NCI-H1092 (cell line): ENCODE measurements at places on chromosomes 1 and 21.

- DNase-seq, result no peak
Measured at GRCh38 chr1:76939050-76939816, 72.0 kb downstream of the ST6GALNAC5 start.

GRCh38 chr1:156167536-156167935 lies 14.2 kb downstream of the SEMA4A start:
- DNase-seq, result no peak

DNA sequence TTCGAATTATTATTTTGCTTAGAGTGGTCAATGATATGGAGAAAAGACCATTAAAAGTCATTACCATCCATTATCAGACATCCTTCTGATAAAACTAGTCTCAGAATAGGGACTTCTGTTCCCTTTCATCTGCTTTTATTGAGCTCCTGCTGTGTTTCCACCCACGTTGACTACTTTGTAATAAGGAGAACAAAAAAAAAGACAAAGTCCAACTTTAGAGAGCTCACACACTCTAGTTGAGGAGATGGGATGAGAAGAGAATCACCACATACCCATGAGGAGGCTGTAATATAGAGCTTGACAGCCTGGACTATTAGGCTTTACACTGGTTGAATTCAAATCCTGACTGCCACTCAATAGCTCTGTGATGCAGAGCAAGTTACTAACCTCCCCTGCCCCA lies 27.8 kb upstream of the ALDH9A1 start:
- no peak for DNase-seq

GRCh38 chr1:26046246-26047095 lies 553 bp upstream of the SLC30A2 start:
- no peak for DNase-seq

GRCh38 chr1:208542309-208542708 lies 298.1 kb upstream of the PLXNA2 start:
- no peak for DNase-seq

- DNase-seq, result no peak
Measured at GRCh38 chr1:155160128-155160527, 13.0 kb downstream of the KRTCAP2 start.

GRCh38 chr1:233575450-233575849 lies 38.5 kb upstream of the KCNK1 start:
- no peak for DNase-seq

DNA sequence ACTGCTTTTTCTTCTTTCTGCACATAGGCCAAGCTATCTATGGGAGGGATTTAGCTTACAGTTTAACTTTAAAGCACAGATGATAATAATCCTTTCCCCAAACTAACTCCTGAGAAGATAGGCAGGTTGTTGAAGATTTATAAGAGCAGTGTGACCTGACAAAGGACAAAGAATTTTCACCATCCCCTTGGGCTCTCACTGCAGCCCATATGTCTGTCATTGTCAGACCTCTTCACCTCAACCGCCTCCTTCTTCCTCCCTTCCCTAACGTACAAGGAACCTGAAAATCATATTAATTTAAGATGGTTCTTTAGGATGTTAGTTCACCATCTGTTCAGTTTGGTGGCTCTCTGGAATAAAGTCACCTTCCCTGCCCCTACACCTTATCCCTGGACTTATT lies 5.0 kb downstream of the RNU1-2 start:
- no peak for DNase-seq

DNA sequence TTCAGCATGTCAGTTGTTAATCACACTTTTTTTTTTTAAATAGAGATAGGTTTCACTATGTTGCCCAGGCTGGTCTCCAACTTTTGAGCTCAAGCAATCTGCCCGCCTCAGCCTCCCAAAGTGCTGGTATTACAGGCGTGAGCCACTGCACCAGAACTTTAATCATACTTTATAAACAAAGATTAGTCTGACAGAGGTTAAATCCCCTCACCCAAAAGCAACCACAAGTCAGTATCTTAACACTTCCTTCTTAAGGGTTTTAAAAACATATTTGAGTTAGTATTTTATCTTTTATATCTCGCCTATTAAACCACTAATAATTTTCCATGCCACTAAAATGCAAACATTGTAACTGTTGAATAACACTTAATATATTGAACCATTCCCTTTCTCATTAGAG lies 70.2 kb downstream of the COP1 start:
- DNase-seq, result no peak

GRCh38 chr1:90925928-90926869 lies 95.6 kb downstream of the ZNF644 start:
- no peak for DNase-seq

GRCh38 chr1:41509270-41509671 lies 24.8 kb upstream of the EDN2 start:
- DNase-seq, result no peak

DNA sequence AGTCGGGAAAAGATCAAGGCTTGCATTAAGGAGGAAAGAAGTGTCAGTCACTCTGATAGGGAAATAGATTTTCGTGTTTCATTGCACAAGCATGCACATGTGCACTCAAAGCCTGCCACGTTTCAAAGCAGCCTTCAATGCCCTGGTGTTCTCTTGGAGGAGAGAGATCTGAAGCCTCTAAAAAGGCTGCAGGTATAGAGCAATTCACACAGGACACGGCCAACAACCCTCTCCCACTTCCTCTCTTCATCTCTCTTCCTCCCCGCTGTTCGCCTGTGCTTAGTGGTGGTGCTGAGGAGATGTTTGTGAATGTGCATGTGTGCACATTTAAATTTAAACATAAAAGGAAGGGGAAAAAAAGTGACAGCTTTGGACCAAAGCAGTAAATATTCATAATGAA lies 117.7 kb downstream of the NUF2 start:
- no peak for DNase-seq

DNA sequence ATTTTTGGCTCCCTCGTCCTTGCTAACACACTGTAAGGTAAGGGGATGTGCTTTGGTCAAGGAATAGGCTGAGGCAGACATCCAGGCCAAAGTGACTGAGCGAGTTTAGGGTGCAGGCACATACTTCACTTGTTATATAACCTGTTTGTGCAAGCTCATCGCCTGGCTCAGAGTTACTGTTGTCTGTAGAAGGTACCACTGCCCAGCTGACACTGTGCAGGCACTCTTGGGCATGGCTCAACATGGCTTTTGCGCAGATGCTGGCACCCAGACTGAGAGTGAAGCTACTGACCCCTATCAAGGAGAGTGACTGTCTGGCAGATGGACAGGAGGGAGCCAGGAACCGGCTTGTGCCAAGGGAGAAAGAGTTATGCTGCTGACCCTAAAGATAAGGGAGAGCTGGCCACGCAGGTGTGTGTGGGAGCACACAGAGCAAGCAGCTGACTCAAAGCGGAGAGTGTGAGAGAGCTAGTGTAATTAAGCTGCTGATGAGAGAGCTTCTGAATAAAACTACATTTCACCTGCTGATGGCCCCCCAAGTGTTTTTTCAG lies 307.3 kb upstream of the USP24 start:
- no peak for DNase-seq

- DNase-seq, result no peak
Measured at GRCh38 chr1:67590329-67590728, 94.7 kb upstream of the GADD45A start.

DNA sequence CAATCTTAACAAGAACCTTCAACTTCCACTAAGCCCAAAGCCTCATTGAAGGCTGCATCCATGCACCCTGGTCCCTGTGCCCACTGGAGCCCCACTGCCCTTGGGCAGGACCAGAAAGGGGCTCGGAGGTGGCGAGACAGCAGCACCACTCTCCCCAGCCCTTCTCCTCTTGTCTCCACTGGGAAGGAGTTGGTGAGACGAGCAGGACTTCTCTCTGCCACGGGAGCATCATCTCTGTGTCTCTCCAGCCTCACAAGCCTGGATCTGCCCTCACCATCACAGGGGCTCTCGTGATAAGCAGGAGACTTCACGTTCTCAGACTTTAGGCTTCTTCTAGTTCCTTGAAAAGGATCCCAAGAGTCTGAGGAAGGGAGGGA lies 7.2 kb upstream of the ETV3L start:
- DNase-seq, result no peak

DNA sequence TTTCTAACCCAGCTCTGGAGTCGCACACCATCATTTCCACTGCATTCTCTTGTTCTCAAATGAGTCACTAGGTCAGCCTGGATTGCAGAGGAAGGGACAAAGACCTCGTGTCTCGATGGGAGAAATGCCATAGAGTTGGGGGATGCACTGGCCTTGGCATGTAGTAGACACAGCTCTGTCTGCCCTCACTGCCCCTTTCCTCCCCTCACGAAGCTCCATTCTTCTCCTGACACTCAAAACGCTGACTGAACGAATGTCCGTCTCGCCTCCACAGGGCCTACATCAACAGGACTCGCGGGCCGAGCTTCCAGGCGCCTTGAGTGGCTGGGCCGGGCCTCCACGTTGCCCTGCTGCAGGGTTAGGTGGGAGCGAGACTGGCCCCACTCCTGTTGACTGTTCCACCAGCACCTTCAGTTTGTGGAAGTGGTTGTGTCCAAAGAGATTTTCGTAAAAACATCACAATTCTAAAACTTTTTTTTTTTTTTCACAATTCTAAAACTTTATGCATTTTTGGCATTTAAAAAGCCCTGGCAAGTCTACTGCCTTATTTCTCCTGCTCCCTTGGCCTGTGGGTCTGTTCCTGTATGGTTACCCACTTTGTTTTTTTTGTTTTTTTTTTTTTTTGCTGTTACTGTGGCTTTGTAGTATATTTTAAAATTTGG lies 18.8 kb downstream of the PKNOX1 start:
- no peak for DNase-seq

GRCh38 chr1:20742671-20743070 lies 10.2 kb upstream of the SH2D5 start:
- no peak for DNase-seq

DNA sequence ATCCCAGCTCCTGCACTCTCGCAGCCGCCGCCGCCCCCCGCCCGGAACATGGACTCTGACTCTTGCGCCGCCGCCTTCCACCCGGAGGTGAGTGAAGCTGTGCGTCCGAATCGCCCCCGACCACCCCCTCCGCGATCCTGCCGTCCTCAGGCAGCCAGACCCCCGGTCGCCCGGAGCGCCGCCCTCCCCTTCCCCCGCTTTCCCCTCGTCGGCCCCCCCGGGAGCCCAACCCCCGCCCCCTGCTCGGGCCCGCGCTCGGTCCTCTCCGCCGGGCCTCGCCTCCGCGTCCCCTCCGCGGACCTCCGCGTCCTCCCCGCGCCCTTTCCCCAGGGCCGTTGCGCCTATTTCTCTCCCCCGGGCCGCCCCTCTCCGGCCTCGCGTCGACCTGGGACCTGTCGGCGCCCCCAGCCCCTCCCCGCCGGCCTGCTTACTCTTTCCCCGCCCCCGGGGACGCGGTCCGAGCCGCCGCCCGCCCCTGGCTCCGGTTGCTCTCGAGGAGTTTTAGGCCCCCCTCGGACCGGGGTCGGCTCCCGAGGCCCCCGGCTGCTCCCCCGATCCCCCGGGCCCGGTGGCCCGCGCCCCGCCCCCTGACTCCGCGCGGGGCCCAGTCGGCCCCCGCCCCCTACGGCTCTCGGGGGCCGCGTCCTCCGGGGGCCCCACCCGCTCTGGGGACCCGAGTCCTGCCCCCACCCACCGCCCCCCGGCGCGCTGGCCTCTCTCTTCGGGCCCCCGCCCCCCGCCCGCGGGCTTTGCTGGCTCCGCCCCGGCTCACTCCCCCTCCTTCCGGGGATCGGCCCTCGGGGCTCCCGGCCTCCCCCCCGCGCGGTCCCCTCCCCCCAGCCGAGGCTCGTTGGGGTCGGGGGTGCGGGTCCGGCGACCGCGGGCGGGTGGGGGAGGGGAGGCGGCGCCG lies 743 bp downstream of the PHF13 start:
- no peak for DNase-seq

DNA sequence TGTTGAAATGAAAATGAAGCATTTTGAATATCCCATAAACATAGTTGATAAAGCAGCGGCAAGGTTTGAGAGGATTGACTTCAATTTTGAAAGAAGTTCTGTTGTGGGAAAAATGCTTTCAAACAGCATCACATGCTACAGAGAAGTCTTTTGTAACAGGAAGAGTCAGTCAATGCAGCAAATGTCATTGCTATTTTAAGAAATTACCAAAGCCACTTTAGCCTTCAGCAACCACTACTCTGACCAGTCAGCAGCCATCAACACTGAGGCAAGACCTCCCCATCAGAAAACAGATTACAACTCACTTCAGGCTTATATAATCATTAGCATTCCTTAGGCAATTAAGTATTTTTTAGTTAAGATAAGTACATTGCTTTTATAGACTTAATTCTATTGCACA lies 33.8 kb upstream of the FCRL3 start:
- no peak for DNase-seq

DNA sequence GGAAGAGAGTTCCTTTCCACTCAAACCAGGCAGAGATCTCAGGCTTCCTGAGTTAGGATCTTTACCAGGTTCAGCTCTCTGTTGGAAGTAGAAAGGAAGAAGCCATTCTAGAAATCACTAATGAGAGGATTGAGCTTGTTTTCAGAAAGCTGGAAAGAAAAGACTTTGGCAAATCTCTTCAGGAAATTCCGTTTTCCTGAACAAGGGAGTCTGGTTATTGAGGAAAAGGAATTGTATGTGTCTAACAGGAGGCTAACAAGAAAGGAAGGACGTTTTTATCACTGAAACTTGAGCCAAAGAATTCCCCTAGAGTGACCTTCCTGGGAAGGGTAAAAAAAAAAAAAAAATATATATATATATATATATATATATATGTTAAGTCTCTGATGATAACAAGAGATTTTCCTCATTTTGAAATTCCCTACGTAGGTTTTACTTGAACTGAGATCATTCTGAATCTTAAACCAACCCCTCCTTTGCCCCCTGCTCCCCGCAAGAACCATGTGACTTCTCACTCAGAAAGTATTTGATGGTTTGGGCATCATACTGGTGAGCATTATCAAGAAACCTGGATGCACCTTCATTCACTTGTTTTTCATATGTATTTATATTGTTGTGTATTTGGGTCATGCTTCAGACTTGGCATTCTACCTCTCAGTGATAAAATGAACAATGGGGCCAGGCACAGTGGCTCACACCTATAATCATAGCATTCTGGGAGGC lies 98.4 kb upstream of the BMP8A start:
- DNase-seq, result no peak

DNA sequence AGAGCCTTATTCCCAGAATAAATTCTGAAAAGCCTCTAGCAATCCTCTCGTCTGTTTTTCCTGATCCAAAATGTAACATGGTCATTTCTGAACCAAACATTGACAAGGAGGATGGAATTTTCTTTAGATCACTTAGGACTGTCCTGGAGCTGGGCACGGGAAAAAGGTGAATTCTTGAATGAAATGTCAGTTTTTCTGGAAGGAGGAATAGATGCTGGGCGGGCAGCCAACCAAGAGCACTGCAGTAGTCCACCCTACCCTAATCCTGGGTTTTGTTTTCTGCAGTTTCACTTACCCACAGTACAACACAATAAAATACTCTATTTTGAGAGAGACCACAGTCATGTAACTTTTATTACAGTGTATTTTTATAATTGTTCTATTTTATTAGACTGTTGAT lies 20.9 kb downstream of the RIT1 start:
- DNase-seq, result no peak

DNA sequence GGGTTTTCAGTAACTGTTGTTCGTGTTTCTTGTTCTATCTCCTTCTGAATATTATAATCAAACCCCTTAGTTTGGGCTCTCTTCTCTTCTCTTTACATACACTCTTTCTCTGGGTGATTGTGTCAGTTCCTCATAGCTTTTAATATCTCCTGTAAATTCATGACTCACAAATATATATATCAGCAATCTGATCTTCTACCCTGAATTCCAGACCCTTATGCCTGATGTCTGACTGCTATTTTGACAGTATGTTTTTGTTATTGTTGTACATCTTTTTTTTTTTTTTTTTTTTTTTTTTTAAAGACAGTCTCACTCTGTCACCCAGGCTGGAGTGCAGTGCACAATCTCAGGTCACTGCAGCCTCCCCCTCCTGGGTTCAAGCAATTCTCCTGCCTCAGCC lies 70.8 kb upstream of the MPC2 start:
- no peak for DNase-seq
